ENCODE measurements at places on chromosomes 6 and 20.

GRCh38 chr6:105691081-105691480, 288.2 kb upstream of the PREP start:
- DNase-seq = no peak

DNA sequence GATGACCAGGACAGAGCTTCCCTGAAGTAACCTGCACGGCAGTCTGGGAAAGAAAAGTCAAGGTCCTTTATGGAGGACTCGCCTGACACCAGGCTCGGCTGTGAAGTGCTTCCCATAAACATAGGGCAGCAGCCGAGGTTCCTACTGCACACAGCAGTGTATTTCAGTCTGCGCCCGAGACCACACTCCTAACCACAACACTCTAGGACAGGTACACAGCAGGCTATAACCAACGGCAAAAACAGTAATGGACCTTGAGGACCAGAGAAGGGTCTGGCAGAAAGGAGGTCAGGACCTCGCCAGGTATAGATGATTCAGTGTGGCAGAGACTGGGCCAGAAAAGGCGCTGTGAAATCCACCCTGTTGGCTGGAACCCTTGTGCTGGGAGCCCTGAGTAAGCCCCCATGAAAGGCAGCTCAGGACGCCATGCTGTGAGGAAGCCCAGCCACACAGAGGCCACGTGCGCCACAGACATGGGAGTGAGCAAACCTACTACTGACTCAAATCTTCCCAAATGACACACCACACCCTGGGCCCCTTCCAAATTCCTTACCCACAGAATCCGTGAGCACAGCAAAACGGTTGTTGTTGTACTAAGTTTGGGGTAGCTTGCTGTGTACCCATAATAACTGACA, 129.6 kb upstream of the CST7 start:
- DNase-seq = no peak

DNA sequence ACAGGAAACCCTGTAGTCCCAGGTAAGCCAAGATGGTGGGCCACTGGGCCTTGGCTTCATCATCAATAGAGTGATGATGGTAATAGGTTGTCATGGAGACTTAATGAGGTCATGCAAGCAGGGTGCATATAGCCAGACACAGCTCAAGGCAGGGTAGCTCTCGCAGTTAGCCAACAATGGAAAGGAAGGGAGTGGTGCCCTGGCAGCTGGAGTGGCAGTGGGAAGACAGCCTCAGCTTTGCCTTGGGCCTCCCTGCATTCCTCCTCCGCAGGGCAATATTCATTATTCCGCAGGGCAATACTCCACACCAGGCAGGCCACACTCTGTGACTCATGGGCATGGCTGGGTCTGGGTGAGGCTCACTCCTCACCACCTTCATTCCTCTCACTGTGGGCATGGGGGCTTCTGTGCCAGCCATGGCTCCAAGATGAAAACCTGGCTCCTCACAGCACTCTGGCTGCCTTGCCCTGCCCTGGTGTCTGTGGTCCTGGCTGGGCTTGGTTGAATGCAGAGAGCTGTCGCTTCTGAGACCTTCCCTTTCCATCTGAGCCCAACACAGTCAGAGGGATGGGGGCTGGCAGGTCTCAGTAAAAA, 163.1 kb upstream of the PMEPA1 start:
- DNase-seq = no peak

GRCh38 chr6:45514454-45515230, 136.9 kb upstream of the SUPT3H start:
- DNase-seq = no peak

GRCh38 chr6:43981363-43981990, 145.8 kb downstream of the MRPL14 start:
- no peak for DNase-seq

All from activated gamma-delta T cell treated with Interleukin-2 at 50 U/mL for 16 hours (primary cell).